Activated CD8-positive, alpha-beta memory T cell treated with anti-CD3 and anti-CD28 coated beads, Interleukin-2, amount 50 U/mL, for 48 hours (primary cell): ENCODE measurements at places on chromosomes 2 and 18.

DNA sequence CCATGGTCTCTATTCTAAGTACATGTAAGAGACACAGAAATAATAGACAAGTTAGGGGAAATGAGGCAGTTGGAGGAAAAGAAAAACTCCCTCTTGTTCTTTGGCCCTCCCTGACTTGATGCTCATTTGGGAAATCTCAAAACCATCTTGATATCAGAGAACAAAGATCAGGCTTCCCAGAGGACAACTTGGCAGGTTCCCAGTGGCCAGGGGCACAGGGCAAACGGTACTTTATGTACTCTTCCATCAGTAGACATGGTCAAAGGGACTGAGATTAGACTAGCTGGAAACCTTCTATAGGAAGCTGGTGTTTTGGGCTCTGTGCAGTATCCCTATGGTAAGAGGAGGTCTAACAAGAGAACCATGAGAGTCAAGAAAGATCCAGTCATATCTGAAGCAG is 56.6 kb downstream of the NCKAP5 start:
- DNase-seq: no peak

- DNase-seq: no peak
Observed at GRCh38 chr2:130735200-130735599, 6.3 kb downstream of the GPR148 start.

GRCh38 chr2:65053199-65053598 is 3.0 kb upstream of the CEP68 start:
- no peak for DNase-seq

DNA sequence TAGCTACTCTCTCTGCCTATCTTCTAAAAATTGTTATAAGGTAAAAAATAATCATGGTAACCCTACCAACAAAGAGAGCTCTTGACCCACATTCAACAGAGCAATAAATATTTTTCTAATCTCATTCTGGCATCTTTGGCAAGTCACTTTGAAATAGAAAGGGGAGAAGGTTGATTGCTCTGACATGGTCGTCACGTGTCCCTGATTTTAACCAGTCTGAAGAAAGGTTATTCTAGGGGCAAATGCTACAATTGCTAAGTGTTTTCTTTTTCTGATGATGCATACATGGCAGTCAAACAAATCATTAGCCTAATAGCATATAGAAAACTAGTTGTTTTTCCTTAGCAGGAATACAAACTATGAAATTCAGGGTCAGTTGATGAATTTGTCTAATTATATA is 153.3 kb upstream of the MAP3K20 start:
- DNase-seq: no peak

GRCh38 chr2:233060501-233060979 is 398 bp downstream of the INPP5D start:
- DNase-seq: no peak

- no peak for DNase-seq
Observed at GRCh38 chr2:108932736-108933332, 56.2 kb downstream of the EDAR start.

- DNase-seq: no peak
Observed at GRCh38 chr2:157192445-157193423, 64.8 kb upstream of the GALNT5 start.
